ENCODE measurements at places on chromosomes 4 and X. TPM values are rescaled to one million over a fixed set of nuclear protein-coding genes. Genes with fewer than 3 reads are reported as not detected.
A peak's percentile ranks its signal among the peaks of the same experiment; 100 is the strongest.

COMMD8 gene
- 7.5 TPM for total RNA-seq

ATP1B4 gene
- not detected for total RNA-seq

GYPB gene
- total RNA-seq = not detected

SLC25A14 gene
- total RNA-seq = 13.8 TPM

SPANXB1 gene
- total RNA-seq = not detected

RASGEF1B gene
- total RNA-seq = 24.4 TPM

DNA sequence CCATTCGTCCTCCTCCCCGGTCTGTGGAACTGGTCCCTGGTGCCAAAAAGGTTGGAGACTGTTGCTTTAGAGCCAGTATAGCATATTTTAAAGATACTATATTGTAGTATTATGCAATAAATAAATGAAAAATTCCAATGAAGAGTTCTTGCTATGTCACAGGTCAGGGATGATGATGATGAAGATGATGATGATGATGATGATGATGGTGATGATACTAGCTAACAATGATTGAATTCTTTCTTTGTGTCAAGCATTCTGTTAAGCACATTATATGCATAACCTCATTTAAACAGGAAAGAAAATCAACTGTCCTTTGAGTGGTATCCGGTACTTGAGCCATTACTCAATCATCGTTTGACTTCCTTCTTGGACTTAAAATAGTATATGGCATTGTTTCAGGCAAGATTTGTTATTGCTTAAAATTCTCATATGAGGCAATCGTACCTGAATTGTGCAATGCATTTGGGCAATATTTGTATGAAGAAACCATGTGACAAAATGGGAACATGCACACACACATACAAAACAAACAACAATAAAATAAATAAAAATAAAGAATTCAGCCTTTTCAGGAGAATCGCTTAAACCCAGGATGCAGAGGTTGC lies 22.8 kb upstream of the TLR2 start:
- H3K36me3 ChIP-seq = no peaks in the 10 kb centered on the region
- H3K27me3 ChIP-seq = no peaks in the 10 kb centered on the region
- peaks cover 32% of the 10 kb centered on the region for H3K4me1 ChIP-seq
- H3K4me3 ChIP-seq = no peak overlapping the region

- no peaks in the 10 kb centered on the region for H3K36me3 ChIP-seq
- H3K4me1 ChIP-seq = no peaks in the 10 kb centered on the region
- no peak overlapping the region for H3K4me3 ChIP-seq
- no peaks in the 10 kb centered on the region for H3K27me3 ChIP-seq
- H3K27ac ChIP-seq = no peak overlapping the region
- DNase-seq = no peak
Observed at GRCh38 chr4:6115342-6115741, 85.0 kb downstream of the JAKMIP1 start.

GRCh38 chr4:181950372-181951127 lies 292.7 kb upstream of the TENM3 start:
- H3K4me1 ChIP-seq = peaks cover 15% of the 10 kb centered on the region
- H3K4me3 ChIP-seq = no peak overlapping the region
- H3K27ac ChIP-seq = no peak overlapping the region
- H3K36me3 ChIP-seq = no peaks in the 10 kb centered on the region

- DNase-seq = no peak
- H3K36me3 ChIP-seq = no peaks in the 10 kb centered on the region
- no peaks in the 10 kb centered on the region for H3K4me1 ChIP-seq
- peak overlapping the region; percentile 34 for H3K27ac ChIP-seq
Observed at GRCh38 chrX:102154218-102154860, 1.4 kb downstream of the BEX5 start.

DNA sequence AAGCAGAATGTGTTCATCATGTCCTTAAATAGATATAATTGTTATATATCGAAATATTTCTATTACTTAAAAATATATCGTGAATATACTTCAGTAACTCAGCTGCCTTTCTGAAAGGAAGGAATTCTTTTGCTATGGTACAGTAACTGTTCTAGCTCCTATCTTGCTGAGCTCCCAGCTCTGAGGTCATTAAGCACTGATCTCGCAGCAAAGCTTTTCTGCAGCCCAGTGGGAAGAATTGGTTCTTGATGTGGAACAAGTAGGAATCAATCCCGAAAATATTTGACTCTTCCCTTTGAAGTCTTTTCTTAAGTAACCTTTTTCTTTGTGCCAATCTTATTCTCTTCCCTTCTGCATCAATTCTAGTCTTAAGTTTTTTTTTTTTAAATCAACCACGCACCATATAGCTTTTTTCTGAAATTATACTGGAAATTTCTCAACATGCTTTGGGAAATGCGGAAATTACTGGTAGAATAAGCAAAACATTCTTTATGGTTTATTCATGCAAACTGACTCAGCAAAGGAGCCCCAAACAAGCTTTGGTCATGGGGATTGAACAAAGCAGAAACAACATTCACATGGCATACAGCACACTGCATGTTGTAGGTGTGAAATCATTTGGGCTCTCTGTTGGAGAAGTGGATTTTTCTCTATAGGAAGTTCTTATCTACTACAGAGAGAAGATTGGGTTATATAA lies 428.9 kb upstream of the GNPDA2 start:
- H3K27me3 ChIP-seq = no peaks in the 10 kb centered on the region
- H3K36me3 ChIP-seq = no peaks in the 10 kb centered on the region
- H3K4me3 ChIP-seq = no peak overlapping the region
- H3K4me1 ChIP-seq = no peaks in the 10 kb centered on the region
- H3K27ac ChIP-seq = no peak overlapping the region

GRCh38 chr4:102341201-102341600 lies 4.1 kb downstream of the SLC39A8 start:
- H3K36me3 ChIP-seq = no peaks in the 10 kb centered on the region
- no peak for DNase-seq
- H3K27ac ChIP-seq = no peak overlapping the region
- peaks cover 14% of the 10 kb centered on the region for H3K4me1 ChIP-seq
- H3K4me3 ChIP-seq = no peak overlapping the region
- no peaks in the 10 kb centered on the region for H3K27me3 ChIP-seq

DNA sequence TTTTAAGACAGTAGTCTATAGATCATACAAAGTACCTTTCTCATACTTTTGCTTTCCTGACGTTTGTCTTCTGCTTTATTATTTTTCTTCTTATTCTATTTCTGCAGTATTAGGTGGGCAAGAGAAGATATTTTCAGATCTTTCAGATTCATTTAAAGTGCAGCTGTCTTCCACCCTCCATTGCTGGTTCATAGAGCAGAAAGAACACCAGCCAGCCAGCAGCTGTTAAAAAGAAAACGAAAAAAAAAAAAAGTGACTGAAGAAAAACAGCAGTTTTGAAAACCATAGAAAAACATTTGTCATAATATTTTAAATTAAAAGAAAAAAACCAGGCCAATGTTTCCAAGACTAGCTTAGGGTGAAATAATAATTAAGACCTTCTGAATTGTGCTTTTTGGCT lies 42.9 kb downstream of the SMAD1 start:
- DNase-seq = no peak
- no peak overlapping the region for H3K4me3 ChIP-seq
- no peaks in the 10 kb centered on the region for H3K27me3 ChIP-seq

DNA sequence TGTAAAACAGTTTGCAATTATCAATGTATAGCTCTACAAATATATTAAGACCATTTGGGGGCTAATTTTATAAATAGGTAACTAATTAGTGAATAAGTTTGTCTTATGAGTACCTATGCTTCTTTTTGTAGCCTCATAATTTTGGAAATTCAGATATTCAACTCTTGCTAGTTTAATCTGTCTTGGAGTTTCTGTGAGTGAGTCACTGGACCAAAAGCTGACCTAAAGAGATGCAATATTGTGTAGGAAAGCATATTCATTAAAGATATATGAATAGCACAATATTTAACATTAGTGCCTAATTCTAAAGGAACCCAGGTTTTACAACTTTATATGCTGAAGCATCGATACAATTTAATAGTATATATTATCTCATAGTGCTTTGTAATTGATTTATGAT lies 161.3 kb upstream of the PCDH18 start:
- peak overlapping the region; percentile 45 for H3K27ac ChIP-seq
- peak overlapping the region; percentile 43 for H3K4me3 ChIP-seq
- no peaks in the 10 kb centered on the region for H3K27me3 ChIP-seq
- no peak for DNase-seq

- H3K4me1 ChIP-seq = no peaks in the 10 kb centered on the region
- no peaks in the 10 kb centered on the region for H3K36me3 ChIP-seq
- H3K27ac ChIP-seq = no peak overlapping the region
- H3K4me3 ChIP-seq = no peak overlapping the region
- H3K27me3 ChIP-seq = no peaks in the 10 kb centered on the region
Observed at GRCh38 chrX:106220177-106220576, 52.1 kb downstream of the PWWP3B start.

DNA sequence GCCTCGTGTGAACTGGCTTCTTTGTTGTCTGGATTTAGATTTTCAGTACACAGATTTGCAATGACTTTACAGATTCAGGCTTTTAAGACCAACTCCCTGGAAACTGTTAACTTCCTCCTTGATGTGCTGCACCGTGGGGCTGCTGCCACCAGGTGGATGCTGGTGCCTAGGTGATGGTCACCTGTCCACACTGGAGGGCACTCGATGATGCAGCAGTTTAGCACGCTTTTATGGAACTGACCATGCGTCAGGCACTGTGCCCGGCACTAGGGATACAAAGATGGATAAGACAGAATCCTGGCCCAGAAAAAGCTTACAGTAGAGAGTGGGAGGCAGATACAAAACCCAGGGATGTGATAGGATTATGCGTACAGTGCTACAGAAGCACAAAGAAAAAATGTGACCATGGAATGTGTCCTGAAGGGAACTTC lies 180.7 kb downstream of the CEP135 start:
- no peak overlapping the region for H3K4me3 ChIP-seq
- no peak overlapping the region for H3K27ac ChIP-seq
- DNase-seq = no peak

- H3K4me1 ChIP-seq = no peaks in the 10 kb centered on the region
- DNase-seq = no peak
- H3K4me3 ChIP-seq = no peak overlapping the region
- no peaks in the 10 kb centered on the region for H3K27me3 ChIP-seq
Observed at GRCh38 chr4:154314248-154314647, 177.4 kb downstream of the DCHS2 start.

DNA sequence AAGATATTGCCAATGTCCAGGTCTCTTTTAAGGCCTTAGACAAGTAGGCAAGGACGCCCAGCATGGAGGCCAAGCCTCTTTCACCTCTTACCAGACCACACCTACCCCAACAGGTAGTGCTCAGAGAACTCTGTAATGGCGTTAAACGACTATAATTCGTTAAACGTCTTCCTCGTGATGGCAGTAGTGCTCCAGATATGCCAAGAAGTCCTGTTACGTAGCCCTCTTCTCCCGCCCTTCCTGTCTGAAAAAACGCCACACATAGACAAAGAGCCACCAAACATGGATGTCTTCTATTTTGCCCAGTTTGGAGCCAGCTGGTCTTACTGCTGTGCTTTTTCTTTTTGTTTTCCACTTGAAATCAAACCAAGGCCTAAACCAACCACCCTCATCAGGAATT lies 190.7 kb downstream of the OR13H1 start:
- H3K27me3 ChIP-seq = no peaks in the 10 kb centered on the region
- no peak overlapping the region for H3K4me3 ChIP-seq
- no peaks in the 10 kb centered on the region for H3K4me1 ChIP-seq
- DNase-seq = no peak
- H3K36me3 ChIP-seq = no peaks in the 10 kb centered on the region
- H3K27ac ChIP-seq = no peak overlapping the region

DNA sequence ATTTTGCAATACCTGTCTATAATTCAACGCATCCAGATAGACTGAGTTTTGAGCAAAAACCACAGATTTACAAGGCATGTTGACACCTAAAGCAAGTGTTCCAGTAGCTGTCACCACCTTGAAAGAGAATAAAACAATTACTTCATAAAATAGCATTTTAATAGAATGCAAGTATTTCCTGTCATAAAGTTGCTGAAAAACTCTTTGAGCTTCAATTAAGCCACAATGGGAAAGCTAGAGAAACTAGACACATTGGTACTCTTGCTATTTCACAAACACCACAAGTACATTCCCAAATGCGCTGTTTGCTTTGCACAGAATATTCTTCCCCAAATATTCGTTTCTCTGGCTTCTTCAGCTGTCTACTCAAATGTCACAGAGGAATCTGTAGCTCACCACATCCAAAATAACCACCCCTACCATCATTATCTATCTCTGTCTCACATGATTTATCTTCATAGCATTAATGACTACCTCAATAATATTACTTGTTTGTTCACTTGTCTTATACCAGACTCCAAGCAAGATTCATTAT lies 70.3 kb downstream of the DDX60 start:
- H3K27ac ChIP-seq = no peak overlapping the region
- DNase-seq = no peak
- no peak overlapping the region for H3K4me3 ChIP-seq
- peaks cover 20% of the 10 kb centered on the region for H3K36me3 ChIP-seq
- no peaks in the 10 kb centered on the region for H3K27me3 ChIP-seq

- no peaks in the 10 kb centered on the region for H3K36me3 ChIP-seq
- H3K27ac ChIP-seq = peak overlapping the region; percentile 61
- no peak for DNase-seq
- peaks cover 11% of the 10 kb centered on the region for H3K4me1 ChIP-seq
Observed at GRCh38 chrX:14873676-14874049, 442 bp downstream of the MOSPD2 start.

GRCh38 chr4:2962614-2963174 lies 512 bp downstream of the NOP14 start:
- no peak for DNase-seq
- peak overlapping the region; percentile 95 for H3K4me3 ChIP-seq
- H3K27me3 ChIP-seq = no peaks in the 10 kb centered on the region
- peak overlapping the region; percentile 66 for H3K27ac ChIP-seq
- H3K4me1 ChIP-seq = peaks cover 15% of the 10 kb centered on the region
- no peaks in the 10 kb centered on the region for H3K36me3 ChIP-seq

GRCh38 chr4:53656421-53656981 lies 65.2 kb upstream of the LNX1 start:
- no peaks in the 10 kb centered on the region for H3K36me3 ChIP-seq
- H3K4me3 ChIP-seq = no peak overlapping the region
- H3K4me1 ChIP-seq = no peaks in the 10 kb centered on the region
- no peak overlapping the region for H3K27ac ChIP-seq

- no peak overlapping the region for H3K27ac ChIP-seq
- H3K4me3 ChIP-seq = no peak overlapping the region
- H3K4me1 ChIP-seq = no peaks in the 10 kb centered on the region
- H3K36me3 ChIP-seq = no peaks in the 10 kb centered on the region
Observed at GRCh38 chrX:37420185-37420584, 71.0 kb downstream of the PRRG1 start.

- no peak for DNase-seq
- H3K36me3 ChIP-seq = no peaks in the 10 kb centered on the region
- H3K4me1 ChIP-seq = no peaks in the 10 kb centered on the region
- no peaks in the 10 kb centered on the region for H3K27me3 ChIP-seq
Observed at GRCh38 chr4:16075061-16075460, 8.8 kb downstream of the PROM1 start.

- H3K4me3 ChIP-seq = no peak overlapping the region
- H3K27me3 ChIP-seq = no peaks in the 10 kb centered on the region
- H3K36me3 ChIP-seq = no peaks in the 10 kb centered on the region
- H3K27ac ChIP-seq = no peak overlapping the region
Observed at GRCh38 chrX:110588164-110588563, 207.5 kb downstream of the CHRDL1 start.

DNA sequence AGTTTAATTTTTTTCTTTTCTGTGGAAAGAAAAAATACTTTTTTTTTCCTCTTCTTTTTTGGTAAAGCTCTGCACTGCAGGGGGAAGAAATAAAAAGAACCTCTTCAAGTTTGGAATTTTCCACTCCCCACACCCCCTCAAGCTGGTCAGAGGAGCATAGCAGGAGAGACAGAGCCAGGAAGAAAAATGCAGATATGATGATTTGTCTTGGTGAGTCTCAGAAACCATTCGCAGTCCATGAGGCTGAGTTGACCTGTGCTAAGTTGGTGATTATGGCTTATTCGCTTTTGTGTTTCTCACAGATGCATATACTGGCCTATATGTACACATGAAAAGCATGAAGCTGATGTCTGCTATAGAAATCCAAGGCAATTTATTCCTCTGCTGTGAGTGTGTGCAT lies 205.9 kb downstream of the LDB2 start:
- peaks cover 30% of the 10 kb centered on the region for H3K4me1 ChIP-seq
- peak overlapping the region; percentile 22 for H3K4me3 ChIP-seq
- H3K27me3 ChIP-seq = no peaks in the 10 kb centered on the region
- no peak for DNase-seq
